ENCODE measurements at places on chromosomes 5 and 9.

- no peak for DNase-seq
These were observed 260.0 kb upstream of the ST8SIA4 start for GRCh38 chr5:101163088-101163487.

- no peak for DNase-seq
These were observed 490.1 kb upstream of the MPDZ start for GRCh38 chr9:13769641-13770040.

- DNase-seq: no peak
These were observed 15.4 kb upstream of the TMEFF1 start for GRCh38 chr9:100457517-100457916.

DNA sequence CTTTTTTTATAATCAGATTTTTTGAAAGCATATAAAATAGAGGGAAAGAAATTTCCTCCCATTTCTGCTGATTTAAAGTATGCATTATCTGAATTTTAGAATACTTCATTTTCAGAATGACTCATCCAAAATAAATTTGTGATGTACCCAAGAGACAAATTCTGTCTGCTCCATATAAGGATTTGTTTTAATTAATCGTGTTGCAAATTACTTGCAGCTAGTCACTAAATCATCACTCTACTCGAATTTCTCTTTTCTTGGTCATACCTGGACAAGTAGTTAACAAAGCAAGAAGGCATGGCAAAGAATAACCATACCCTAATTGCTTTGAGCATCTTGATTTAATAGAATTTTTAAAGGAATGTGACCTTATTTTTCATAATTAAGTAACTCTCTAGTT is 284.1 kb upstream of the GRAMD2B start:
- DNase-seq: no peak

DNA sequence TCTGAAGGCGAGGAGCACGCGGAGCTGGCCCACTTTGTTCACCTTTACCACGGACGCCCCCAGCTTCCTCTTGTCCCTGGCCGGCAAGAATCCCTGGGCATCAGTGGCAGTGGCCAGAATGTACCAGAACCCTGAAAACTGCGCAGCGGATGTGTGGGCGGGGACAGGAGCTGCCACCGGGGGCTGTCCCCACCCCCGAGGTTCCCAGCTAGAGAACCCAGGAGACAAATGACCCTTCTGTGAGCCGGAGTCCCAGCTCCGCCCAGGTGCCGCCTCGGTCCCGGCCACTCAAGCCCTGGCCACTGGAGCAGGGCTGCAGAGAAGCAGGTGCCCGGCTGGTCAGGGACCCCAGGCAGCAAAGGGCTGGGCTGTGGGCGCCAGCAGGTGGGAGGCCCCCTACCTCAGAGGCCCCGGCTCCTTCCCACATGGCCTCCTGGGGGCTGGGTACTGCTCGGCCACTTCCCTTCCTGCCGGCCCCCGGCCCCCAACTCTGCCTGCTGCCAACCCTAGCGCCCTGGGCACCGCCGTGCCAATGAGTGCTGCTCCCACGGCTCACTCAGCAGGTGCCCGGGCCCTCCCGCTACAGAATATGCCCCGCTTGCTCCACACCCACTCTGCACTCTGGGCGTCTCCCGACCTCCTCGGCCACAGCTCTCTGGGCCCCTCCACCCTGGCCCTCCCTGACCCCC is 713 bp downstream of the LCN10 start:
- no peak for DNase-seq

- DNase-seq: no peak
These were observed 15.9 kb downstream of the DNLZ start for GRCh38 chr9:136347472-136348256.

- no peak for DNase-seq
These were observed 3.1 kb upstream of the PLIN2 start for GRCh38 chr9:19130436-19130835.

- DNase-seq: no peak
These were observed 1689.2 kb upstream of the WWC1 start for GRCh38 chr5:166602271-166602670.

DNA sequence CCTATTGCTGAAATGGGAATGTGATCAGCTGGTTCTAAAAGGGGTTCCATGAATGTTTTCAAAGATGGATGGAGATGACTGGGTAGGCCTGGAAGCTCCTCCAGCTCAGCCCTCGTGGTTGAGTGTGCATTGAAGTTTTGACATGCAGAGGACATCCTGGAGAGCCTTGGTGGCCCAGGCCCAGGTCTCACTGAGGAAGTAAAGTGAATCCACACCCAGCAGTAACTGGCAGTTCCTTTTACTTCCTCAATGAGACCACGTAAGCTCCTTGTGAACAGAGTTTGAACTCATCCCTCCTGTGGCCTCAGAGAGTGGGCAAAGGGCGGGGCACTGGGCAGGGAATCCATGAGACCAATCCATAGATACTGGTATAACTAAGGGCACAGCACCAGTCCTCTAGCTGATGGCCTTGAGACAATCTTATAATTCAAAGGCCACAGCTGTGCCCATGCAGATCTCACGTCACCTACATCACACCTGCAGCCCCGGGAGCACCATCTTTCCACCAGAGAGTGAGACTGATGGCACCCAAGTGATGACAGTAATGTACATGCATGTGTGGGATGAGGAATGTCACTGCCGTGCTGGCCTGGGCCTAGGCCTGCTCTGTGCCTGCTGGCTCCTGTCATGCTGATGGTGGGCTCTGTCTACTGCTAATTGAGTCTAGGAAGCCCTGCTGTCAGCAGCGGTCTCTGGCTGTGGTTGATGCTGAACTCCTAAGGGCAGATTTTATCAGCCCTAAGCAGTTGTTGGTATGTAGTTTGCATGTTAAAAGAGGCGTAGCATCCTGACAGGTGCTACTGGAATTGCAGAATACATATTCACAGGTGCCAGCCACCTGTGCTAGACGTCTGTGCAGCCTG is 257.8 kb downstream of the FSTL4 start:
- DNase-seq: no peak

- DNase-seq: no peak
These were observed 13.5 kb upstream of the MAMDC2 start for GRCh38 chr9:70030156-70030555.

DNA sequence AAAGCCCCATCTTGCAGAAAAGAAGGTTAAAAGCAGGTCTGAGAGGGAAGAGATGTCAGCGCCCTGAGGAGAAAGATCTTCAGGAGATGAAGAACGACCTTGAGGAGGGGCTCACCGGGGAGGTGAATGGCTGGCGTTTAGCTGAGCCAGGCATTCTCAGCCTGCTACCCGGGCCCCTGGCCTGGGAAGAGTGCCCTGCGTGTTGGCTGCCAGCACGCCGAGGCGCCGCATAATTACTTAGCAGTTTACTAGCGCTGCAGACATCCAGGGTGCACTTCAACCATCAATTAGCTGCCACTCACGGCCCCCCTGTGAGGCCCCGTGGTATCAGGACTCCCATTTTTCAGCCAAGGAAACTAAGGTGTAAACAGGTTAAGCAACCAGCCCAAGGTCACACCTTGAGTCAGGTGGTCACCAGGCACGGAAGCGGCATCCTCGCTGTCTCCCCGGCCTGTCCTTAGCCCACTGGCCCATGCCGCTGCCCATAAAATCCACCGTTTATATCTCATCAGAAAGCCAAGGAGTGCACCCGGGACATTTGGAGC is 551.9 kb downstream of the BNC2 start:
- no peak for DNase-seq

DNA sequence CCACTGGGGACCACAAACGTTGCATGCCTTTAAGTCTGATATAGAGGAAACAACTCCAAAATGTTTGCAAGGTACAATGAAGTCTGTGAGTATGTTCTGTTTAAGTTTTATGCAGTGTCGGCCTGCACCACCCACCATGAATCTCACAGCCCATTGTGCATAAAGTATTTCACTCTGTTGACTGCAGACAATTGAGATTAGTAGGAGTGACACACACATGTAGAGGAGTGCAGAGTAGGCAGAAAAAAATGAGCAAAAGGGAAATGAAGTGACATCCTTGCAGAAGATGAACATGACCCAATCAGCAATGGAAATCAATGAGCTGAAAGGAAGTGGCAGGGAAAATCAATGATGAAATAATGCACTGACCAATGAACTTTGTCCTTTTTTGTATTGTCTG is 315.6 kb upstream of the PTPRD start:
- DNase-seq: no peak

DNA sequence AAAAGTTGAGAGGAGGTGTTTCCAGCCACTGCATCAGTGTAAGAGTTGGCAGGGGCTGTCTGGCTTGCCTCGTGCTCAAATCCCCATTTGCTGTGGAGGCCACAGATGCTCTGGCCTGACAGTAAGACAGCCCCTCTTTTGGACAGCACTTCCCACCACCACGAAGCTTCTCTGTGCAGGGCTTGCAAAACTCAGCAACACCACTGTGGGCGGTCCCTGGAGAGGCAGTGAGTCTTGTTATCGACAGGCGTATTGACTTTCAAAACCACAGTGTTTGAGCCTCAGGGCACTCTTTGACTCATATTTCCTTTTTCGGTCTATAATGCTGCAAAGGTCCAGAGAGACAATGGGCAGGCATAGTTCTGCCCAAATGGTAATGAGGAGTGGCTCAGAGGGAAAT is 539.5 kb downstream of the EBF1 start:
- DNase-seq: no peak

- no peak for DNase-seq
These were observed 173.6 kb downstream of the TENT4A start for GRCh38 chr5:6886866-6887265.

DNA sequence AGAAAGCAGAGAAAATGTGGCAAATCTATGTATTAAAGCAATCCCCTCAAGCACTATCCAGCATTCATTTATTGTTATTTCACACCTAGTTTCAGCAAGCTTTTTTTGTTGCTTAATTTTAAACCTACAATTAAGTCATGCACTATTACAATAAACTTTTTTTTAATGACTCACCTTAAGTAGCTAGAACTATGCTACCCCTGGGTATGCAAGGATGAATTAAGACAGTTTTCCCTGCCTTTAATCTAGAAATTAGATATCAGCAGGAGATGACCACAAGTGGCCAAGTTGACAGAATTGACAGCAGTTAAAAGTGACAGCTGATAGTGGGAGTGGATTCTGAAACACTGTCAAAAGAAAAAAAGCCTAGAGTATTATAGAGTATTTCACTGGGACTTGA is 20.0 kb downstream of the ITGA1 start:
- no peak for DNase-seq

- no peak for DNase-seq
These were observed 36.3 kb upstream of the HAND1 start for GRCh38 chr5:154514331-154514730.

DNA sequence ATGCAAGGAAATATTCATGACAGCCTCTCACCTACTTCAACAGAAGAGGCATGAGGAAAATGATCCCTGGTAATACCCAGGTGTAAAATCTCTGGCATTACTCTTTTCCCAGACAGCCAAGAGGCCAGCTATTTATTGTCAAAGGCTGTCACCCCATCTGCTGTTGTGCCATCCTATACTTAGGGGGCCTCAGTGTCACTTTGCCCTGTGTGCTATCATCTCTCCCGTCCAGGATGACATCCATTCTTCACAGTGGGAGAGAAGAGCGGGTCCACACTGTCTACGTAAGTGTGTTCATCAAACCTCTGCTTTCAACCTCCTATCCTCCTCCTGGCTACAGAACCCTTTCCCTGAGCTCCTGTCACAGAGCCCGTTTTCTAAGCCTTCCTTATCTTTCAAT is 82.6 kb downstream of the MYO10 start:
- no peak for DNase-seq

- no peak for DNase-seq
These were observed 31.9 kb downstream of the SH3TC2 start for GRCh38 chr5:149030838-149031397.

DNA sequence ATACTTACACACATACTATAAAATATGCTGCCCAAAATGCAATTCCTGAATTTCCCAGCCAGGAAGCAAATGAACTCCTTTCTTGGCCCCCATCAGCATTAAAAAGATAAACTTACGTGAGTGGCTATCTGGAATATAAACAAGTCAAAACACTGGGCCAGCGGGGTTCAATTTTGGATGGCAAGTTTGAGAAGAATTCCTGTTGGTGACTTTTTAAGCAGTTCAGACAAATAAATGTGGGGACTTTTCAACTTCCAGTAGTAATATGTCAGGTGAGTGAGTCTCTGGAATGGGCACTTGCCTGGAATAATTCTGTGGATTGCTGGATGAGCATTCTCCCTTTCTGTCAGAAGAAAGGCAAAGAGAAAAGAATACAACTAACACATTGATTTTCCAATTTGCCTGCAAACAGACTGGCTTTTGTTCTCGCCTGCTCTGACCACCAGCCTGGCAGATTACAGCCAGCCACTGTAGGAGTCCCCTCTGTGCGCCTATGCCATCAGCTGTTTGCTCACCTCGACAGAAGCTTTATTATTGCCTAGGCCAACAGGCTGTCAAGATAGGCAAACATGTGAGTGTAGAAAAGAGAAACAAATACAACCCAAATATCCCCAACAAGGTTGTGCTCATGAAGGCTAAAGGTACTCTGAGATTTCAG is 78.6 kb downstream of the MRPS27 start:
- no peak for DNase-seq
